ACHN (cell line): ENCODE measurements at places on chromosomes 16 and 17.

DNA sequence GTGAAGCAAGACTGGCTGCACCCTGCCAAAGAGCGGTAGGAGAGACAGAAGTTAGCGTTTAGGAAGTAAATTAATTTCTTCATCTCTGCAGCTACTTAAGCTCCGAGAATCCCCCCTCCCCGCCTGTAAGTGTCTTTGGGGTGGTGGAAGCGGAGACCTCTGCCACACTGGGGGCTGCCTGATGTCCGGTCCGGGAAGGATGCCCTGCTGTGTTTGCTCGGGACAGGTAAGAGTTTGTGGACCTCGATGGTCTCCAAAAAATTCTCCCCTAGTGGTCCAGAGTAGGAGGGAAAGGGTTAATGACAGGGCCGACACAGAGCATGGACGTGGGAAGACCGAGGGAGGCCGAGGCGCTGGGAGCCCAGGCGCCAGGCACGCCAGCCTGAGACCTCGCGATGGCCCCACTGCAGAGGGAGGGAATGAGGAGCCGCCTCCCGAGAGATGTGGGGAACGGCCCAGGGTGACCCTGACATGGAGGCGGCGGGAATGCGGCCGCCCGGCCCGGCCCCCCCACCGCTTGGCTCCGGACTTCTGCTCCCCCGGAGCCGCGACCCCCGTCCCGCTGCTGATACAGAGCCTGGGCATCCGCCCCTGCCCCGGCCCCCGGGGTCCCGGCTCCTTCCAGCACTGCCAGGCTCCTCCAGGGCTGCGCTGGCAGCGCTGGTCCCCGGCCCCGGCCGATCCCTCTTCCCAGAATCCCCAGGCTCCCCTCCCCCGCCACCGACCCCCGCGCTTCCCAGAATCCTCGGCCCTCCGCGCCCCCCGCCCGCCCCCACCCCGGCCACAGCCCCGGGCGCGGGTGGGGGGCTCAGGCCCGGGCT lies 680 bp downstream of the ZNF629 start:
- DNase-seq, result peak; percentile 73

DNA sequence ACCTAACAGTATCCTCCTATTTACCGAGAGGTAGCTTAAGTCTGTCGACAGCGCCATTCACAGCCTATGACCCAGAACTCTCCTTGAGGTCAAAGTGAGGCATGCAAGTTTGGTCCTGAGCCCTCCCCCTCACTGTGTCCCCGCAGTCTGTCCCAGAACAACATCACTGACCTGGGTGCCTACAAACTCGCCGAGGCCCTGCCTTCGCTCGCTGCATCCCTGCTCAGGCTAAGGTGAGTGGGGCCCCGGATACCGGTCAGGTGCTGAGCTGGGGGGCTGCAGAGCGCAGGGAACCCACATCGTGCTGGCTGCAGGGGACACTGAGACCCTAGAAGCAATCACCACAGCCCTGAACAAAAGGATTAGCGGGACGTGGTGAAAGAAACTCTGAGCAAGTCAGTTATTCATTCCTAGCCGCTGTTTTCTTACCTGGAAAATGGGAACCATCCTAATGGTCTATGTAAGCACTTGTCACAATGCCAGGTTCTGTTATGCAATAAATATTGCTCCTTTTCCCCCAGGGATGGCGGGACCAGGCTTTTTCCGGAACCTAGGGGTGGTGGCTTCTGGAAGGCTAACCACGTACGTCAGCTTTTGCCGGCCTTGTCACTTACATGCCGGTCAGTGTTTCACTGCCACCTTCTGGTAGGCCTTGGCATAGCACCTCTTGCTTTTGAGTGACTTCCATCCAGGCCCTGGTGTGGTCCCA lies 23.8 kb downstream of the DEXI start:
- DNase-seq, result peak; percentile 93

DNA sequence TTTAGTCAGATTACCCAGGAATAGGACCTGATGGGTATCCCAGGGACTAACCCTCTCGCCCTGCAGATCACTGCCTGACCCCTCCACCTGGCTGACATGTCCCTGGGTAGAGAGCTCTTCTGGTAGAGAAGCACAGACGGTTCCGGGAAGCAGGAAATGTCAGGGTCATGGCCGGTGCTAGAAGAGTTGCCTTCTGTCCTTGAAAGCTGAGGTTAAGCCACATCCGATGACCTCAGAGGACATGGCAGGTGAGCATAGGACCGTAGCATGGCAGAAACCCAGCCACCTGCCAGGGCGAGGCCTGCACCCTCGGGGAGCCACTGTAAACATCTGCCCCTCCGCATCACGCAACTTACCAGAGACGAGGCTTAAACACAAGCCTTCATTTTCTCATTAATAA lies 483.7 kb downstream of the SOX9 start:
- no peak for DNase-seq

GRCh38 chr17:47252209-47252608 lies 1.4 kb upstream of the ITGB3 start:
- DNase-seq, result no peak

DNA sequence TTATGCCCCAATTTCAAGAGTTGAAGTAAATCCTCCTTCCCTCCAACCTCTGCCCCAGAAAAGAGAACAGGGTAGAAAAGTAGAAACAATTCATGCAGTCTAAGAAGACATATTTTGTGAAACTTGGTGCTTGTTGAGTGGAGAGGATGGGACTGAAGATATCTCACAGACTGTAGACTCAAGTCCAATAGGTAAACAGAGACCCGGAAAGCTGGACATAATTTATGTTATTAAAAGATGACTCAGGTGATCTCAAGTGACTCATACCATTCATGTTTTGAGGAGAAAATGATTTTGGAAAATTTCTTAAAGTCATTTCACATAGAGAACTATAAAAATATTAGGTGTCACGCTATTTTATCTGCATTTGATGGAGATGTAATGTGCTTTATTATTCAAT lies 203.1 kb upstream of the SOX9 start:
- no peak for DNase-seq

DNA sequence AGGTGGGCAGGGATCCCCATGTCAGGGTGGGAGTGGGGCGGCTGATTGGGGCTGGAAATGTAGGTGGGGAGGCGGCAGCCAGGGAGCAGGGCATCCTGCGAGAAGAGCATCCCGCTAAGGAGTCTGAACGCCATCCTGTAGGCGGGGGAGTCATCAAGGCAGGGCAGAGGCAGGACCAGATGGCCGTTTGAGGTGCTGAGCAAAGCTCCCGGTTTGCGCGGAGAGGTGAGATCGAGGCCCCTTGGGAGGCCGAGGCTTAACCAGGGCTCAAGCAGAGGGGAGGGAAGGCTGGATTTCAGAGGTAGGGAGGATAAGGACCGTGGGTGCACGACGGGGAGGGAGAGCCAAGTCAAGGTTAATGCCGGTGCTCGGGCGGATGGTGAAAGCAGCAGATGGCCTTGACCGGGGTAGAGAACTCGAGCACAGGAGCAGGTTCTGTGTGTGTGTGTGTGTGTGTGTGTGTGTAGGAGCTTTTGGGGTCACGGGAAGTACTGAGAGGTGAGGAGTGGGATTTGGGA lies 472 bp upstream of the NME2 start:
- DNase-seq, result peak; percentile 39

GRCh38 chr16:47459603-47460002 lies 1.3 kb downstream of the ITFG1 start:
- no peak for DNase-seq

DNA sequence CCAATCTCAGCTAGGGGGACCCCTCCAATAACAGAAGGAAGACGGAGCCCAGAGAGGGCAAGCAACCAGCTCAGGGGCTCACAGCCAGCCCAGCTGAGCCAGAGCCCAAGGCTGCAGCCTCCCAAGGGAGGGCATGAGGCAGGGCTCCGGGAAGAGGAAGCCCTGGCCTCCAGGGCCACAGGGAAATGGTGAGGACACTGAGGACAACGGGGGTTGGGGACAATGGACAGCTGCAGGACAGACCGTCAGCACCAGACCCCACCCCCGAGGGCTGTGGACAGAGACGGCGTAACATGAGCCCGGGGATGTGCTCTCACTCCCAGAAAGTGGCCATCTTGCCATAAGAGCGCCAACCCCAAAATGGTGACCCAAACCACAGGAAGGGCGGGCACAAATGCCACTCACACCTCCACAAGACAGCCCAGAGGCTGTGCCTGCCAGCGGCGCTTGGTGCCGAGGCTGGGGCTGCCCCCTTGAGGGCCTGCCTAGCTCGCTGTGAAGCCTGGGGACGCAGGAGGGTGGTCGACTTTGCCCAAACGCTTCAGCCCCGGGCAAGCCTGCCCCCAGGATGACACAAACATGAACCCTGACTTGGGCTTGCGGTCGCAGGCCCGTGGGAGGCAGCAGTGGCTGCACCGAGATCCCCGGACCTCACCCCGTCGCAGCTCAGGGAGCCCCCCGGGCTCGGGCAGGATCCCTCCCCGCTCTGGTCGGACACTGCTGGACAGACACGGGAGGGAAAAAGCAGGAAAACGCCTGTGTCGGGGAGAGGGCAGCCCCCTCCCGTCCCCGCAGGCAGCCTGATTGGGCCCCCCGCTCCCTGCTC lies 10.5 kb downstream of the PIMREG start:
- DNase-seq, result no peak

GRCh38 chr17:17813725-17814095 lies 23.1 kb downstream of the SREBF1 start:
- DNase-seq, result no peak

GRCh38 chr17:68290955-68291835 lies at the start of the genes ARSG and SLC16A6:
ARSG (plus strand) TSS chr17:68291495; CDS start chr17:68307494, 15,999 bp downstream.
SLC16A6 (minus strand) TSS chr17:68291127; CDS start chr17:68278320, 12,807 bp downstream.
- peak; percentile 76 for DNase-seq

DNA sequence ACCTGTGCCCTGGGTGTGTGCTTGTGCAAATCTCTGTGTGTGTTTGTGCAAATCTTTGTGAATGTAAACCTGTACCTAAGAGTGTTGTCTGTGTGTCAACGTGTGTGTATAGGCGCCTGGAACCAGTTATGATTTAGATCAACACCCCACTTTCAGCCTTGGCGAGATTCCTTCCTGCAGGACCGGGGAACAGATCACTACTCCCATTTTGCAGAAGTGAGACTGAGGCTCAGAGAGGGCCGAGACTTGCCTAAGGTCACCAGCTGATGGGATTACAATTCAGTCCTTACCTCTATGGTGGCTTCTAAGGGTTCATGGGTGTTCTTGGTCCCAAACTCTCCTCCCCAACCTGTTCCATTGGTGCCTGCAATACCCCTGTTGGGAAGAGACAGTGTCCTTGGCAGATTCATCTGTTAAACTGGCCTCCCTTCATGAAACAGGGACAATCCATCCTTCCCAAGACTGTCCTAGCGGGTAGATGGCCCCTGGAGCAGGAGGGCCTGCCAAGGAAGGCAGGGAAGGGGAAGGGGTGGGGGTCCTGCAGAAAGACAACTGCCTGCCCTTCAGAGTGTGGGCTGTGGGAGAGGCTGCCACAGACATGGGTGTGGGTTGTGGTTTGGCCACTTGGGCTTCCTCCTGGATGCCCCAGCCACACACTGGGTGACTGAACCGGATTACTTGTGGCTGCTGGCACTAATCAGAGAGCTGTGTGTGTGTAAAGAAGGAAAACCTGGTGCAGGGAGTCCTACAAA lies 6.9 kb upstream of the MAPK7 start:
- no peak for DNase-seq

DNA sequence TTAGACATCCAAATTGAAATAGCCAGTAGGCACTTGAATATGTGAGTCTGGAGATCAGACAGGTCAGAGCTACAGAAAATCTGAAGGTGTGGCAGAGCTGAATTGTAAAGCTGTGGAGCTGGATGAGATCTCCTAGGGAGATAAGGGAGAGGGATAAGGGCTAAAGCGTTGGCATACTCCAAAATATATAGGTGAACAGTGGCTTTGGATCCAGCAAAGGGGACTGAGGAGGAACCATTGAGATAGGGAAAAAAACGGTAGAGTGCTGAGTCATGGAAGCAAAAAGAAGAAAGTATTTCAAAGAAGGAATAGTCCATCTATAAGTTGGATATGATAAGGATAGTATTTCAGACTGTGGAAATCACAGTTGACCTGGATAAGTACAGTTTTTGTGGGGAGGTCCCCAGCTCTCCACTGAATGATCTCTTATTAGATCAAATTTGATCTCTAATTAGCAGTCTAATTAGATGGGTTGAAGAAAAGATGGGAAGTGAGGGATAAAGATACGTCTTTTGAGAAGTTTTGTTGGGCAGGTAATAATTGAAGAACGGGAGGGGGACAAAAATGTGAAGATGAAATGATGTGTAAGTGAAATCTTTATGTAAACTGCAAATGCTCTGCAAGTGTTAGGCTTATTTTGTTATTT lies 587 bp upstream of the DBF4B start:
- peak; percentile 18 for DNase-seq

DNA sequence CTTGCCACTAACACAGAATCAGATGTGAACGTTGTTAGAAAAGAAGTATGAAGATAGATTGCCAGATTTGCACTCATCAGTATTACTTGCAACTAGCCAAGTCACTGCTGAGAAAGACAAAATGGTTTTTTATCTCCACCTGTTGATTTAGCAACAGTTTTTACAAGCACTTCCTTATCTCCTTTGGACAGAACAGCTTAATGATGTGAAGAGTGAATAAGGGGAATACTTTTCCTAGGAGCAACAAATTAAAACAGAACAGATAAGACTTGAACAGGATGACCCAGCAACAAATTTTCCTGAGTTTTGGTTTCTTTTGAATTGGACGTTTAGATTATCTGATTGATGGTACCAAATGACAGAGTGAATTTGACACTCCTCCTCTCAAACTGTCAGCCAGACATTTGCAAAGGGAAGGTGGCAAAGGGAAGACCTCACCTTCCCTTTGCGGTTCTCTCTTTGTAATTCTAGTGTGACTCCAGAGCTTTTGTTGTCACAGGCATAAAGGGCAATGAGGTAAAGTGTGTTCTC lies 130.6 kb downstream of the NLK start:
- DNase-seq, result no peak

- DNase-seq, result no peak
These were observed 289.8 kb downstream of the HS3ST3B1 start for GRCh38 chr17:14590459-14591250.

DNA sequence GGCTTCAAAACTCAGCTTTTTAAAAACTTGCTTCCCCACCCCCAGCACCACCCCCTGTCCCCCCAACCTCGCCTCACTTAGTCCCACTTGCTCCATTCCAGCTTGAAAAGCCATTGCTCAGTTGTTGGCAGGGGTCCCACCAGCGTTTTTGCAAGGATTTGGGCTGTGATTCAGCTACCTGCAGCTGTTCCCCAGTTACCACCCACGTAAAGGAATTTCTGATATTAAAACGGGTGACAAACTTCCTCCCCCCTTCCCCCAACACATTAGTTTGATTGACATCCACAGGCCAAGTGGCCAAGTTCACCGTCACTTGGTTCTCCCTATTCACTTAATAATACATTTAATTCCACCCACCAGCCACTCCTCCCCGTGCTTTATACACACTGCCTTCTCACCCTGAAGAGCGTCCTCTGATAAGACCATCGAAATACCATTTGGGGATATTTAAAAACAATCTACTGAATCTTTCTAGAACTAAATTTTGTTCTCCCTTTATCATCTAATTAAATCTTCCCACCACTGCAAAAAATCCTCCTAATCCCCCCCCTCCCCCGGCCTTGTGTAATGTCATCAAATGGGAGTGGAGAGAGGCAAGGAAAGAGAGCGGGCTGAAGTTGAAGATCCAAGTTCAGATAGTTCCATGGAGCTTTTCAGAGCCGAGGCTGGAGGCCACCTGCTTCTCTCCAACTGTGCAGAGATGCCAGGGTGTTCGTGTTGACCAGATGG lies 55.1 kb downstream of the SOX9 start:
- DNase-seq, result no peak
